Posterior cingulate gyrus (tissue), 11 donors: ENCODE measurements at places on chromosomes 3 and 15.

DNA sequence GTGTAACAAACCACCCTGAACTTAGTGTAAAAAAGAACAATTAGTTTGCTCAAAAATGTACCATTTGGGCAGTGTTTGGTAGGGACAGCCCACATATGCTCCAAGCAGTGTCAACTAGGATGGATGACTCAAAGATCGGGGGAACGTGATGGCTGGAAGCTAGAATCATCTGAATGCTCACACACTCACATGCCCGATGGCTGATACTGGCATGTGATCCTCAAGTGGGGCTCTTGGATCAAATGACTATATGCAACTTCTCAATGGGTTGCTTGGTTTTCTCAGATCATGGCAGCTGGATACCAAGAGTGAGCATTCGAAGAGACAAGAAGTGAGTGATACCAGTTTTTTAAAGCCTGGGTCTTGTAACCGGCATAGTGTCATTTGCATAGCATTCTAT lies 335.9 kb upstream of the KCNMB2 start:
- DNase-seq = no peak

DNA sequence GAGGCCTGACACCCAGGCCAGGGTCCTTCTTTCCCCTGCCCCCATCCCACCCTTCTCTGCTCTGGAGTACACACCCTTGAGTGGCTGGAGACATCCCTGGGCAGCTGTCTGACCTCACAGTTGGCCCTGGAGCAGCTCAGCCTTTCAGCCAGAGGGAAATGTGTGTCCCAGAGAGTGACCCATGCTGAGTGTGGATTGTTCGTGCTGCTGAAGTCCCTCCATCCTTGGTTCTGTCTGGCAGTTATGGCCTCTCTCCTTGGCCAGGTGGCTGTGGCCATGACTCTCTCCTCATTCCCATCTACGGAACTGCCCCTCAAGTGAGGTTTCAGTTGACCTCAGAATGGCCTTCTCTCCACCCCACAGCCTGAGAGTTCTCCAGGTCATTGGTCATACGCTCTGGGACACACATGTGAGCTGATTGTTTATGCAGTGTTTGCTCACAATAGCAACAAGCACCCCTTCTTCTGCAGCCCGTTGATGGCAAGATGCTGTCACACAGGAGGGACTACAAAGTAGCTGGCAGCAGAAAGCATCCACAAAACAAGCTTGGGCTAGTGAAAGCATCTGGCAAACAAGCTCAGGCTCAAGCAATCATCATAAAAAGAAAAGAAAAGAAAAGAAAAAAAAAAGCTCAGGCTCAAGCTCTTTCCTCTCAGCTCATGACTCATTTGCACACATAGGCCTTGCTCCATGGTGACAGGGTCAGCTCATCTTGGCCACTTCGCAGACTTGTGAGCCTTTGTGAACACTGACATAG lies 55.3 kb upstream of the ITGA11 start:
- no peak for DNase-seq

- DNase-seq = no peak
Observed at GRCh38 chr3:192573240-192573639, 154.1 kb downstream of the FGF12 start.

DNA sequence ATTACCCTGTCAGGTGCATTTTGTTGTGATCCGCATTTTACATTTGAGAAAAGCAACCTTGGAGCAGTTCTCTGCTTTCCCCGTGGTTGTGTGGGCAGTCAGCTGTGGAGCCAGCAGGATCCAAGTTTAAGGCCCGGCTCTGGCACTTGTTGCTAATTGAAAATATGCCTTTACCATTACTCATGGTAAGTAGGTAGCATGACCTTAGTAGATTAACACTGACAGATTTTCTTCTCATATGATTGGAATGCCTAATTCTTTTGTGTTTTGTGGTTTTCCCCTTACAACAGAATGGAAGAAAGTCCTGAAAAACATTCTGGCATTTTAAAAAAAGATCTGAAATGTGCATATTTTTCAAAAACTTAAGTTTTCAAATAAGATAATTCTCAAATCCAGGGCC lies 246.5 kb upstream of the LRRN1 start:
- DNase-seq = no peak

DNA sequence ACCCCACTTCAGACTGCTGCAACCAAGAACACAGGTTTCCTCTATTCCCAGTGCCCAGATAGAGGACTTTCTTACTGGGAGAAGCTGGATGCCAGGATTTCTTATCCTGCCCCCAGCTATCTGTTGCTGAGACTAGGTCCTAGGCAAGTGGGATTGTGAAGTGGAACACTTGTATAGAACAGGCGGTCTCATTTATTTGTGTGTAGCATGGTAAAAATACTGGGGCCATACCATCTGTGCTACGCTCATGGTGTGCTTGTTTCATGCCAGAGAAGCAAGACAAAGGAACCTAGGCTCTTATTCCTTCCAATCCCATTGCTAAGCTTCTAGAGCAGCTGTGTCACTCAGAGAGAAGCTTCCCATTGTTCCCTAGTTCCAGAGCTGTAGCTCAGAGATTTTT lies 191.5 kb upstream of the EPHA6 start:
- no peak for DNase-seq

DNA sequence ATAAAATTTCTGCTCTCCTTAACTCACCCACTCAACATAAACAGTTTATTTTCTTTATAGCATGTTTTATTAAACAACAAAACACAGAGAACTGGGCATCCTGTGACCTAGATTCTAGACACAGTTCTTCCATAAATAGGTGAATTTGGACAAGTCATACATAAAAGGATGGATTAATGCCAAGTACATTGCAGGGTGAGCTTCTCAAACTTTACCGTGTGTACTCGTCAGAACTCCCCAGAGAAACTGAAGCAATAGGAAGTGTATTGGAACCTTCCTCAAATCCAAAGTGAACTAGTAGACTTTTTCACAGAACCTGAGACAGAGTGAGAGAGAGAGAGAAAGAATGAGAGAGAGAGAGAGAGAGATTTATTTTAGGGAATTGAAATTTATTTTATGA lies 139.7 kb downstream of the CD47 start:
- no peak for DNase-seq

DNA sequence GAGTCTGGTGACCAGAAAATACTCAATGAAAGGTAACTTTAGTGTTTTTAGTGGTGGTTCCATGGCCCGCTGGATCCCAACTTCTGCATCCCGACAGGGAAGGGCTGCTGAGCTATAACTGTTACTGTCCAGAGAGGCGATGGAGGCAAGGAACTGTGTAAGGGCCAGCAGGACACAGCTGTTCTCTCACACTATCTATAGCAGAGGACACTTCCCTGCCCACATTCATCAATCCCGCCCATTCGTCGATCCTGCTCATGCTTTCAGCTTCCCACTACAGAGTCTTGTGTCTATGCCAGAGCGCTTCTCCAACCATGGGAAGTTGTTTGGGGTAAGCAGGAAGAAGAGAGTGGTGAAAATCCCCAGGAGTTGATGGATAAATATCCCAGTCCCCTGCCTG lies 8.4 kb downstream of the COLQ start:
- no peak for DNase-seq

DNA sequence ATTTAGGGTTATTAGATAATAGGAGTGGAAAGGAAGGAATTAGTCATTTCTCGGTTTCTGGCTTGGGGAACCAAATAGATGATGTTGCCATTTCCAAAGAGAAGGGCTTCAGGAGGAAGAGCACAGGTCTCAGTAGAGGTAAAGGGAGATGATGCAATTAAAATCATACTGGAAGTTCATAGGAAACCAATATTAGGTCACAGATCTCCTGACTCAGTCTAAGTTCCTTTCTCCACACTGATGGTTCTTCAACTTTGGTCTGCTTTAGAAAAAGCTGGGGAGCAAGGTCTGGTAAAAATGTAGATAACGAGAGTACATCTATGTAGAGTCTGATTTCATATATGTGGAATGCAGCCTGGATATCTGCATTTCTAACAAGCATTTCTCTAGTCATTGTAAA lies 130.9 kb downstream of the POLQ start:
- DNase-seq = no peak

- no peak for DNase-seq
Observed at GRCh38 chr15:31352339-31352751, 25.7 kb downstream of the KLF13 start.

- no peak for DNase-seq
Observed at GRCh38 chr3:58143417-58144055, 67.2 kb downstream of the DNASE1L3 start.

DNA sequence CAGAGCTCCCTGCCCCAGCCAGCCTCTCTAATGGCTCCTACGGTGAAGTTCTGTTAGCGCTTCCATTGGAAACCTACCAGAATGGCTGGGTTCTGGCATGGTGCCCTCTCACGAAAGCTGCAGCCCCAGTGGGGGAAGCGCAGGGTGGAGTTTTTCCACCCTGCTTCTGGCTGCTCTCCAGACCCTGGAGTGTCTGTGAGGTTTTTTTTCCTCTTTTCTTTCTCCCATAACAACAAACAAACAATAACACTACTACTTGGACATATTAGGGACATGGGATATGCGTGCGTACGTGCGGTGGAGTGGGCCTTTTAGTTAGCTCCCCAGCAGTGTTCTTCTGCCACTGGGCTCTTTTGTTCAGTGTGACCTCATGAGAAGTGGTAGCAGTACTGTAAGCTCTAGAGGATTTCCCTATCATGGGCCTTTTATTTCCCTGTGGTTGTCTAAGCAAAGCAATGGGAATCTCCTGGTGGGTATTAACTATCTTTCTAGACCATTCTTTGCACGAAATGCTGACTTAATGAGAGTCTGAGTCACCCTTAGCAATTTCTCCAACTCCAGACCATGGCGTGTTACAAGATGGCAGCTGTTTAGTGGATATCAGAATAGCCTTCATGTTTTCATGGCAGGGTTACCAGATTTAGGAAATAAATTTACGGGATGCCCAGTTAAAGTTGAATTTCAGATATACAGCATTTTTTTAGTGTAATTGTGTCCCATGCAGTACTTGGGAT lies 161.9 kb downstream of the FNDC3B start:
- DNase-seq = no peak

GRCh38 chr15:98996169-98996568 lies 11.4 kb downstream of the PGPEP1L start:
- no peak for DNase-seq

GRCh38 chr15:57505056-57505715 lies 86.5 kb upstream of the MYZAP start:
- no peak for DNase-seq

- no peak for DNase-seq
Observed at GRCh38 chr3:8780279-8780678, 10.9 kb upstream of the OXTR start.

DNA sequence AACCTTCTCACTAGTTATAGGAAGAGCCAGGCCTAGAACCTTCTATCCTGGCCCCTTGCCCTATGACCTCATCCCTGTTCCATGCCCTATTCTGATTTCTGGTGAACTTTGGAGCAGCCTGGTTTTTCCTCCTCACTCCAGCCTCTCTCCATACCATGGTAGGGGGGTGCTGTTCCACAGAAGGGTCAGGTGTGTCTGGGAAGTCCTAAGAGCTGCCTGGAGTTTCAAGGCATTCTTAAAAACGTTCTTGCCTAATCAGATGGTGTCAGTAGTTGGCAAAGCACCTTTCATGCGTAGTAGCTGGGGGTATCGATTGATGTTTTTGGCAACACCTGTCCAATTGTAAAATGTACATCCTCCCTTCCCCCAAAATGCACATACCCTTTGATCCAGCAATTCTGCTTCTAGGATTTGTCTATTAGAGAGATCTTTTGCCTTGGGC lies 16.8 kb upstream of the ALPK3 start:
- DNase-seq = no peak
